ENCODE measurements at places on chromosomes 3 and 15. TPM values are rescaled to one million over a fixed set of nuclear protein-coding genes. Genes with fewer than 3 reads are reported as not detected.

CHRM5 gene
- total RNA-seq, result not detected

ANKUB1 gene
- total RNA-seq, result not detected

PSTPIP1 gene
- 23.6 TPM for total RNA-seq

DNA sequence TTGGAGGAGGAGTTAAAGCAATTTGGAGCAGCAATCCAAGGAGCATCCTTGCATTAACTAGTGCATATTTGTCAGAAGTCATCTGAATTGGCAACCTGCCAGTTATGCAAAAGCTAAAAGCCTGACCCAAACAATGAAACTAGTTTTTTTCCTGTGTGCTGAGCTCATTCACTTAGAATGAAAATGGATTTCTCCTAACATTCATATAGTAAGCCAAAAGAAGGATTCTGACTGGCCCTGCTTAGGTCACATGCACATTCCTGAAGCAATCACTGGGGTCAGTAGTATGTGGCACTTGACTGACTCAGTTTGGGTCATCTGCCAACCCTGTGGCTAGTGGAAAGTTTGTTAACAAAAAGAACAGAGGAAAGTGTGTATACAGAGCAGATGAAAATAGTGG lies 30.5 kb downstream of the OXSM start:
- no peak for DNase-seq

- DNase-seq, result no peak
Measured at GRCh38 chr3:197908957-197909701, 40.9 kb upstream of the RPL35A start.

GRCh38 chr3:151377768-151378385 lies 6.7 kb downstream of the P2RY12 start:
- no peak for DNase-seq

- DNase-seq, result no peak
Measured at GRCh38 chr15:52200831-52201365, 9.7 kb upstream of the GNB5 start.
